ENCODE measurements at places on chromosomes 13 and 19. TPM values are rescaled to one million over a fixed set of nuclear protein-coding genes. Genes with fewer than 3 reads are reported as not detected.

CNFN gene
- 2.2 TPM for total RNA-seq

FFAR3 gene
- total RNA-seq, result 1.4 TPM

PGLYRP1 gene
- 1.6 TPM for total RNA-seq

FAAP24 gene
- total RNA-seq, result 0.84 TPM

SIGLEC7 gene
- 8.1 TPM for total RNA-seq

RPS15 gene
- 909 TPM for total RNA-seq

C13orf46 gene
- total RNA-seq, result 2.5 TPM

MCEMP1 gene
- total RNA-seq, result 9.1 TPM

KLK3 gene
- total RNA-seq, result not detected

COG6 gene
- 27.1 TPM for total RNA-seq

MTMR6 gene
- total RNA-seq, result 18.0 TPM

FUT1 gene
- 5.7 TPM for total RNA-seq

DOHH gene
- 10.5 TPM for total RNA-seq

AZU1 gene
- total RNA-seq, result 0.39 TPM

NXNL1 gene
- total RNA-seq, result 1.3 TPM

KANK2 gene
- 121 TPM for total RNA-seq

PEX11G gene
- total RNA-seq, result 3.5 TPM

CEACAM16 gene
- not detected for total RNA-seq

MICU2 gene
- total RNA-seq, result 28.8 TPM

TRPM4 gene
- 17.0 TPM for total RNA-seq

ZNF99 gene
- 0.10 TPM for total RNA-seq

SLC27A5 gene
- total RNA-seq, result 6.5 TPM

ZNF492 gene
- 0.29 TPM for total RNA-seq

ZNF554 gene
- total RNA-seq, result 2.6 TPM
